Stimulated activated effector memory CD8-positive, alpha-beta T cell treated with anti-CD3 and anti-CD28 coated beads, Interleukin-12 subunit alpha, Interleukin-12 subunit beta, amount 100 ng/mL, for 72 hours (primary cell): ENCODE measurements at places on chromosomes 12 and 14.

GRCh38 chr14:75559451-75560222 lies 18.8 kb upstream of the FLVCR2 start:
- peak; percentile 27 for DNase-seq

GRCh38 chr12:78037707-78038106 lies 207.0 kb downstream of the NAV3 start:
- DNase-seq, result no peak

- DNase-seq, result peak; percentile 74
Measured at GRCh38 chr14:91252871-91253794, 8.6 kb upstream of the GPR68 start.

DNA sequence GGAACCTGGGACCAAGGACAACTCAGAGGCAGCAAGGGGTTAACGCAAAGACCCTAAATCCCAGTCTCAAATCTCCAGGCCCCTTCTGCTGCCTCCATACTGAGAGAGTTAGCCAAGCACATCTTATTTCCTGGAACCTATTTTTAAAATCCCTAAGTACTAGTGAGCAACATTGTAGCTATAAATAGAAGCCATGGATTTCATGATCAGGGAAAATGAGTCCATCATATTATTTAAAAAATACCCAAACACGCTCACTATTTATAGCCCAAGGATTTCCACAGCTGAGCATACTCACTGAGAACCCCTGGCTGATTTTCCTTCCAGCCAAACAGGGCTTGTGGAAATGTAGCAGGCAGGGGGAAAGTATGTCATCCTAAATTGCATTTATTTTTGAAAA lies 19.4 kb upstream of the TUNAR start:
- no peak for DNase-seq

- no peak for DNase-seq
Measured at GRCh38 chr14:81837304-81837703, 303.7 kb upstream of the SEL1L start.

DNA sequence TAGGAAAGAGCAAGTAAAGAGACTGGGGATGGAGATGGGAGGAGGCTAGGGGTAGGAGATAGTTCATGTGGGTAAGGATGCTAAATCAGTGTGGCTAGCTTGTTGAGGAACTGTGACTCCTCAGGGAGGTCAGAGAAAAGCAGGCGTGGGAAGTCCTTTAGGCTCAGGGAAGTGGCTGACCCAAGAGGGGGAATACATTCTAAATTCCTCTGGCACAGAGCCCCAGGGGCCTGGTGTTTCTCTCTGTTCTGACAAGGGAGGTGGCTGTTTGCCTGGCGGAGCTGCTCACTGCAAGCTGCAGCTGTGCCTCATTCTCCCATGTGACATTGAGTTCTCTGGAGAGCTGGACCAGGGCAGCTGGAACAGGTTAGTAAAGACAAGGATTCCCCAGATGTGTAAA lies 152.2 kb upstream of the SLC38A2 start:
- DNase-seq, result no peak

DNA sequence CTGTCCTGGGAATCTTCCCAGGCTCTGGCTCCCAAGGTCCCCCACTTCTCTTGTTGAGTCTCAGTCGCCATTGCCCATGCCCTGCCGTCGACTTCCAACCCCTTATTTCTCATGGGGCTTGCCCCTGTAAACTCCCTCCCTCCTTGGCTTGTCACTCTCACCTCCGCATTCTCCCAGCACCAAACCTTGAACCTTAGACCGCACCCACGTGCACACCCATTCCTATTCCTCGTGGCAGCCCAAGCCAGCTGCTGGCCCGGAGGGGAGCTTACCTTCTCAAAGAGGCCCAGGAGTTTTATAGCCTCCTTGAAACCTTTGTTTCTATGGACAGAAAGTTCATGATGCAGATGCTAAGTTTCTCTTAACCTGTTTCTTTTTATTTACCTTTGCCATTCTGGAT lies 4.6 kb downstream of the JDP2 start:
- DNase-seq, result no peak

DNA sequence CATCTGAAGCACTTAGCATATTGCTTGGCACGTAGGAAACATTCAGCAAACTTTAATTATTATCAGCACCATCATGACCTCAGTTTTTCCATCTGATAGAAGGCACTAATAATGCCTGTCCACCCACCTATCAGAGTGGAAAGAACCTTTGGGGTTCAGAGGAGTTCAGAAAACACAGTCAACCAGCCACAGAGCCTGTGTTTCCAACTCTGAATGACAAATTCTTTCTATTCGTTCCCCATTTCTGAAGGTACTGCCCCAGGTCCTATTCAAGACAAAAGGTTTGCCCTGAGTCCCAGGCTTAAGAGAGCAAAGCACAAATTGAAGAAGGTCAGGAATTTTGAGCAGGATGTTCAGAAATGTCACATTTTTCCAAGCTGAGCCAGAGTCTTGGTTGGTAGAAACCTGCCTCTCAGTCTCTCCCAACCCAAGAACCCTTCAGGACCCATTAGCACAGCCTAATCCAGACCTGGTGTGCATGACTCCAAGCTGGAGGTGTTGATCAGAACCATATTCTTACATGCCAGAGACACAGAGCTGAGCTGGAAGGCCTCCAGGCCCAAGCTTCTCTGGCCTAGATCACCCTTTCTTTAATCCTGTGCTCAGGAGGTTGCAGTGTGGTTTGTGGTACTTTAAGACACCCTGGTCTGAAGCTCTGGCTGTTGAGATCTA lies 114.4 kb downstream of the TBX5 start:
- no peak for DNase-seq

DNA sequence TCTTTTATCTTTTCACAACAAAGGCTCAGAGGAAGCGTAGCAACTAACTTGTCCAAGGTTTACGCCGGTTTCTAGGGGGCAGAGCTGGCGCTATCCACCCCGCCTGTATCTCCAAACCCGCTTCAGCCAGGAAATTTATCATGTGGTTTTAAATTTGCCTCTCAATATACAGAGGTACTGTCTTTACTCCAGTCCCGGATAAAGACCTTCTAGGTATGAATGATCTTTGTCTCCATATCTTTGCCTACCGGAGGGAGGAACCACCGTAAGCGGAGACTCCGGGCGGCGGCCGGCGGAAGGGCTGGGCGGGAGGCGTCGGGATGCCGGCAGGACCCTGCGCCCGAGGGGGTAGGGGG lies 693 bp upstream of the RIMKLB start:
- no peak for DNase-seq

DNA sequence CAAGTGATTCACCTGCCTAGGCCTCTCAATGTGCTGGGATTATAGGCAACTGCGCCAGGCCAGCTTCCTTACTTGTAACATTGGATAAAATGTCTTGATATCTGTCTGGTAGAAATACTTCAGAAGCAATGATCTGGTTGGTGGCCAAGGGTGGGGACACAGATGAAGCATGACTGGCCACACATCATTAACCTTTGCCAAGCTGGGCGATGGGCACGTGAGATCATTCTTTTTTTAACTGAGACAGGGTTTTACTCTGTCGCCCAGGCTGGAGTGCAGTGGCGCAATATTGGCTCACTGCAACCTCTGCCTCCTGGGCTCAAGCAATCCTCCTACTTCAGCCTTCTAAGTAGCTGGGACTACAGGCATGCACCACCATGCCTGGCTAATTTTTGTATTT lies 31.1 kb downstream of the PLEKHH1 start:
- DNase-seq, result no peak

- DNase-seq, result peak; percentile 85
Measured at GRCh38 chr14:51780006-51780692, 80.3 kb upstream of the GNG2 start.

GRCh38 chr12:54385251-54385914 lies 850 bp upstream of the ZNF385A start:
- DNase-seq, result no peak

GRCh38 chr14:96204151-96205058 lies at the start of gene BDKRB2:
Gene BDKRB2 (plus strand): TSS chr14:96204839. CDS start chr14:96237108, 32,269 bp downstream.
- no peak for DNase-seq

DNA sequence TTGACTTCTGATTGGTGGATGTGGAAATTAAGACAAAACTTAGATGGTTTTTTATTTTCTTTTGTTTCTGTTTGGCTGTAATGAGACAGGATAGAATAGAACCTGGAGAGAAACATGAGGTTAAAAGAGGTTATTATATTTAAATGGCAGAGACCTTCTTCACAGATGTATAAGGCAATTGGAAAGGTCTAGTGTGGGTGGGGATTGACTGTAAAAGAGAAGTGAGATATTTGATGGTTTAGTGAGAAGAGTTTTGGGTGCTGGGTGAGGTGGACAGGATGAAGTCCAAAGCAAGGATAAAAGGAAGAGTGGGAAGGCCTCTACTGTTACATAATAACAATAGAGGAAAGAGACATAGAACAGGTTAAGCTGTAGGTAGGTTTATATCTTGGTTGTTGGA lies 43.8 kb upstream of the PPM1H start:
- DNase-seq, result no peak

- no peak for DNase-seq
Measured at GRCh38 chr12:52234223-52234810, 1.3 kb downstream of the KRT7 start.

DNA sequence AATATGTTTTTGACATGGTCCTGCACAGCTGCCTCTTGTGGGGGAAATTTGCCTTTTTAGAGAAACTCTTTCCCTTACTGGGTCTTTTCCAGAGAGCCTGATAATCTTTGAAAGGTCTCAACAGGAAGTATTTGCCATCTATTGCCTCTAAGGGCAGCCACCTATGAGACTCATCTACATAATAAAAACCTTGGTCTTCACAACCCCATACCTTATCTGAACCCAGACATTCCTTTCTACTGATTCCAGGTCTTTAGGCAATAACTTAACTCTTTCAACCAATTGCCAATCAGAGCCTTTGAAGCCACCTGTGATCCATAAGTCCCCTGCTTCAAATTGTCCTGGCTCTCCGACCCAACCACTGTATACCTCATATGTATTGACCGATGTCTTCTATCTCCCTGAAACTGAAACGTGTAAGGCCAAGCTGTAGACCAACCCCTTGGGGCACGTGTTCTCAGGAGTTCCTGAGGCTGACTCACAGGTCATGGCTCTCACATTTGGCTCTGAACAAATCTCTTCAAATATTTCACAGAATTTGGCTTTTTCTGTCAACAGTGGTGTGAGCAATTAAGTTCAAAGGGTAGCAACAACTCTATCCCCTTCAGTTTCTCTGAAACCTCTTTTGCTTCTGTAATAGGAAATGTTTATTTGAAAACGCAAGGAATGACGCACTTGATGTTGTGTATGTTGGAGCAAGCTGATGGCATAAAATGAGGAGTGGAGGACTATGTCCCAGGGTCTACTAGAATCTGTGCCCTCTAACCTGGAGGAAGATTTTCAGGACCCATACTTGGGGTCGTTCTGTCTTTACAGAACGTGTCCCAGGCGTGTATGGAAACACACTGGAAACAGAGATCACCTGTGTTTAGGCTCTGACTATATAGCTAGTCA lies 49.2 kb upstream of the EIF5 start:
- no peak for DNase-seq

DNA sequence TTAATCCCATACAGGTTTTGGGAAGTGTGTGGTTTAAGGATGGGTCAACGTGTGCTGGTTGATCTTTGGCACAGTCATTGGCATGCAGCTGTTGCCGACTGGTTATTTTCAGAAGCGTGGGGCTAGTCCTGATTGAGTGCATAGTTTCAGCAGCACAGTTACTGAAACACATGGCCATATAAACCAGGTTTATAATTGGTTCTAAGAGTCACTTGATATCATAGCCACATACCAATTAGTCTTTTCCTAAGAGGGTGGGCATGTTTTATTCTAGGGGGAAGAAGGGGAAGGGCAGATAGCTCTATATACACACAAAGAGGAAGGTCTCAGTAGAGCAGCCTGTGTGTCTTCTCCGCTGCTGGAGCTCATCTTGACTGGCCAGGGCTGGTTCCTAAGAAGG lies 11.0 kb upstream of the RPS6KL1 start:
- no peak for DNase-seq

- DNase-seq, result peak; percentile 71
Measured at GRCh38 chr12:64679487-64680001, 69.2 kb downstream of the RASSF3 start.

DNA sequence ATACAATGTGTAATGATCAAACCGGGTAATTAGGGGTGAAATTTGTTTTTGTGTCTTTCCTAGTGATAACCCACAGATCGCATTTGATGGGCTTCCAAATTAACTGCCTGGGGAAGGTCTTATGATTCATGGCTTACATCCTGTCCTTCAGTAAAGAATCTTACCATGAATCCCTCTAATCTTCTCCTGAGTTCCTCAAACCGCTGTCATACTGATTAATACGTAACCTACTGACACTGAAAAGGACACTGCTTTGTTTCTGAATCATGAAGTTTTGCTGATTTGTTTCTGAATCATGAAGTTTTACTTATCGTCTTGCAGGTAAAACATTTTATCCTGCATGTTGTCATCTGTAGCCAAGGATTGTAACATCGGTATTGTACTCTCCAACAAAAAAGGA lies 52.0 kb upstream of the CRY1 start:
- no peak for DNase-seq

DNA sequence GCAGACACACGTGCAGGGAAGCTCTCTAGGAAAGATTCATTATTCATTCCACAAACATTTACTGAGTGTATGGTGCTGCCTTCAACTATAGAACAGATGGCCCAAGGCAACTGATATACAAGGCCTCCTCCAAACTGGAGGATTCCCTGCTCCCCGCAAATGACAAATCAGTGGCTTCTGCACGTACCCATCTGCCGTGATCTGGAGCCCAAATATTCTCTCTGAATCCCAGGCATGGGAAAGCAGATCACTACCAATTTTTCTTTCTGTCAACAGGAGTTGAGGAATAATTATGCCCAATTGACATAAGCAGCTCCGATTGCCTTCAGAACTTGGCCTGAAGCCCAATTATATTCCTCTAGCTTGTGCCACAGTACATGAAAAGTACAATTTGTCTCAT lies 174.2 kb upstream of the CCDC196 start:
- DNase-seq, result no peak

DNA sequence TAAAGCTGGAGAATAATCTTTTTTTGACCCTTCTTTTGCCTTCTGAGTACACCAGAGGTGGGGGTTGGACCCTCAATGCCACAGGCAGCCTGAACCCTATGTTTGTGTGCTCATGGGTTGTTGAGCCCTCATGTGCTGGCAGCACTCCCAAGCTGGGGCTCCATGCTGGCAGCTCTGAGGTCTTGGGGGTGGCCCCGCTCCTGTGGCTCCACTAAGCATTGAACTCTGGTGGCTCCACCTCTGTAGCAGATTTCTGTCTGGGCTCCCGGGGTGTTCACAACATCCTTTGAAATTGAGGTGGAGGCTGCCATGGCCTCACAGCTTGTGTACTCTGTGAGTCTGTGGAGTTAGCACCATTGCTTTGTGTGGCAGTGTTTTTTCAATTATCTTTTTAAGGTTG lies 557.4 kb upstream of the SEL1L start:
- no peak for DNase-seq
